Hepatocyte (in vitro differentiated cells): ENCODE measurements at places on chromosomes 12 and 14. TPM values are rescaled to one million over a fixed set of nuclear protein-coding genes. Genes with fewer than 3 reads are reported as not detected.

IFT43 gene
- 43.2 and 50.9 TPM in 2 replicates for polyA plus RNA-seq

ADCY4 gene
- 1.3 and 4.1 TPM in 2 replicates for polyA plus RNA-seq

- H3K27ac ChIP-seq = no peak overlapping the region
- no peak overlapping the region for H3K4me3 ChIP-seq
- H3K4me1 ChIP-seq = no peaks in the 10 kb centered on the region
- no peaks in the 10 kb centered on the region for H3K36me3 ChIP-seq
Observed at GRCh38 chr14:50734950-50735695, 67.0 kb upstream of the SAV1 start.

DNA sequence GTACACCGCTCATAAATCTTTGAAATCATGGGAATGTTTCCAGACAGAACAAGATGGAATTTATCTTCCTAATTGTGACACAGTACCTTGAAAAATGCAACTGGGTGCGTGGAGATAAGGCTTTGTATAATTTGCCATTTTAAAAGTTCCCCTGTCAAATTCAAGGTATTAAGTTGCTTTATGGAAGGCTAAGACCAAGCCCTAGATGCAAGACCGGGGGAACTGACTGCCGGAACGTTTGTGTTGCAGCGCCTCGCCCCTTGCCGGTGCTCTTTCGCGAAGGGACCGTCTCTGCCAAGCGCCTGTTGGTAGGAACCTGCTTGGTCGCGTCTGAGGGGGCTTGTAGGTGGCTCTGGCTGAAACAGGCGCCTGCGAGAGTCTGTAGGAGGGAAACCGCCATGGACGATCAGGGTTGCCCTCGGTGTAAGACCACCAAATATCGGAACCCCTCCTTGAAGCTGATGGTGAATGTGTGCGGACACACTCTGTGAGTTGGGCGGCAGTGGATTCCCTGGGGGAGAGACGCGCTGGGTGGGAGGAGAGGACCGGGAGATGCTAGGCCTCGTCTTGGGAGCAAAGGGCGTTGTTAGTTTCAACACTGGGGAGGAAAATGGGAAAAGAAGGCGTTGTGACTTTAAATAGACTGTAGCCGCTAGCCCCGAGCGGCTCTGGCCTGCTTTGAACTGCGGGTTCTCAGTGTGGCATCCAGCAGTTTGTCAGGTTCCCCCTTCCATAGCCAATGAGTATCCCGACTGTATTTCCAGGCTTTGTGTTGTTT is at the start of gene MNAT1:
MNAT1 (plus strand) TSS at position 297 of the 778 bp plus-strand sequence; CDS start at position 399, 102 bp downstream.
- H3K4me3 ChIP-seq = peak within 1 kb of the TSS; percentile 94
- H3K36me3 ChIP-seq = no peaks in the 10 kb centered on the region
- H3K27me3 ChIP-seq = peaks cover 3% of the 10 kb centered on the region
- H3K4me1 ChIP-seq = peaks cover 12% of the 10 kb centered on the region
- peak within 1 kb of the TSS; percentile 91 for H3K27ac ChIP-seq
- DNase-seq = peak; percentile 88

- no peaks in the 10 kb centered on the region for H3K27me3 ChIP-seq
- peaks cover 21% of the 10 kb centered on the region for H3K4me1 ChIP-seq
- peak overlapping the region; percentile 62 for H3K4me3 ChIP-seq
- no peak for DNase-seq
- no peak overlapping the region for H3K27ac ChIP-seq
Observed at GRCh38 chr14:91415794-91416743, 1.6 kb downstream of the CCDC88C start.

DNA sequence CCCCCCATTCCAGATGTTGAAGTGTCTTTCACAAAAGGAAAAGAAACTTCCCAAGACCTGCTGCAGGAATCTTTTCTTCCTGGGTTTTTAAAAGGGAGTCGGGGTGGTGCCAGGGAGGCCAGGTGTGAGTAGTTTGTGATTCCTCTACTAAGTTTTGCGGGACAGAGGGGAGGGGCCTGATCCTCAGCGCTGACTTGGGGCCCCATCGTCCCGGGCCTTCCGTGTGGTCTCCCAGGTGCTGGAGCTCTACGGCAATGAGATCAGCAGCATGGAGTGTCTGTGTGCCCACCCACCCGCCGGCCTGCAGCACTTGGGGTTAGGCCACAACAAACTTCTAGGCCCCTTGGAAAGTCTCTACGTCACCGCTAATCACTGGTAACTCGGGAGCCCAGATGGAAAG is 4.5 kb downstream of the LRRC43 start:
- H3K4me1 ChIP-seq = peaks cover 3% of the 10 kb centered on the region
- no peak overlapping the region for H3K4me3 ChIP-seq
- no peak overlapping the region for H3K27ac ChIP-seq
- no peaks in the 10 kb centered on the region for H3K36me3 ChIP-seq
- no peaks in the 10 kb centered on the region for H3K27me3 ChIP-seq

GRCh38 chr12:27898022-27898421 is 74.5 kb downstream of the PTHLH start:
- DNase-seq = peak; percentile 19
- peaks cover 12% of the 10 kb centered on the region for H3K4me1 ChIP-seq

DNA sequence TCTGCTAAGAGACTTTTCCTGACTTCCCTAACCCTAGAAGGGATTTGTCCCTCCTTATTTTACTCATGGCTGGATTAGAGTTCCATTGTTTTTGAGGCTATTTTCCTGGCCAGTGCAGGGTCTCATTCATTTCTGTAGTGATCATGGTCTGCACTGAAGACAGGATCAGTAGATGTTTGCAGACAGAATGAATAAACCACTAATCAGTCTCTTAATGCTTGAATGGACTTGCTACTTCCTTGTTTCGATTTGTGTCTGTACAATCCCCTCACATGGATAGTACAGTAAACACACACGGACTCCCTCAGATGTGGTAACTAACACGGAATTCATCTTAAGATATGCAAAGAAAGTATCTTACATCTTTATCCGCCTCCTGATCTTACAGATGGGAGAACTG is 102.6 kb upstream of the PRB2 start:
- no peak for DNase-seq
- no peaks in the 10 kb centered on the region for H3K36me3 ChIP-seq
- H3K4me3 ChIP-seq = no peak overlapping the region
- peaks cover 4% of the 10 kb centered on the region for H3K27me3 ChIP-seq
- peaks cover 4% of the 10 kb centered on the region for H3K4me1 ChIP-seq

- DNase-seq = no peak
- no peaks in the 10 kb centered on the region for H3K27me3 ChIP-seq
- no peak overlapping the region for H3K4me3 ChIP-seq
- peak overlapping the region; percentile 58 for H3K27ac ChIP-seq
Observed at GRCh38 chr14:24852312-24853060, 197.5 kb downstream of the STXBP6 start.

DNA sequence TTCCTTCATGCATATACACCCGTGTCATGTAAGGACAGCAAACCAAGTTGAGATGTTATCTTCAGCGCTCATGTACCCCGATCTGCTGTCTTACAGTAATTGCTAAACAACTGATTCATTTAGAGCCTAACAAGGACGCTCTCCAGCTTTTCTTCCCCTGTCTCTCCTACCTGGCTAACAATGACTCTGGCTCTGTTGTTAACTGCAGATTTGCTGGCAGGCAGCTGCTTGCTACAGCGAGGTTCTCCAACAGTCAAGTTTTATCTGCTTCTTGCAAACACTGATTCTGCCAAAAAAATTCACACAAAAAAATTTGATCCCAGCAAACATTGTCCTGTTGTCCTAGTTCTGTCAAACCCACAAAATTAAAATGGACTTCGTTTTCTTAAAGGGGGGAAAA is 101.6 kb downstream of the OTX2 start:
- no peak overlapping the region for H3K27ac ChIP-seq
- H3K4me3 ChIP-seq = no peak overlapping the region
- DNase-seq = no peak
- no peaks in the 10 kb centered on the region for H3K4me1 ChIP-seq
- H3K27me3 ChIP-seq = no peaks in the 10 kb centered on the region

DNA sequence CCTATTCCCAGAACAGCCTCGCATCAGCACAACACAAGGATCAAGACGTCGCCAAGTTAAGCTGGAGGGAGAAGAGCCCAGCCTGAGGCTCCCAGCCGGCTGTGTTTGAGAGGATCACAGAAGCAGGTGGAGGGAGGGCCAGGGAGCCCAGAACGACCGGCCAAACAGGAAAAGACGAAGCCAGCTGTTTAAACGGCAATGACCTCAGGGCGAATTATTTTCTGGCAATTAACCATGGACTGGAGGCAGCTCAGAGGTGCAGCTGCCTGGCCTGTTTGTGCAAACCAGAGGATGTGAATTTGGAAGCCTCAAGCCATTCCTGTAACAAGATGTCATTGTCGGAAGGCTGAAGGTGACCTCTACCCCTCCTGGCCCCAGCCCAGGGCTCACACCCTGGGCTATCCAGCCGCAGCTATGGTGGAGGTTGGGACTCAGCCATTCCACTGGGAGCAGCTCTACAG is 175.8 kb upstream of the PRMT8 start:
- no peak for DNase-seq
- no peaks in the 10 kb centered on the region for H3K27me3 ChIP-seq
- no peaks in the 10 kb centered on the region for H3K4me1 ChIP-seq
- H3K36me3 ChIP-seq = no peaks in the 10 kb centered on the region
